Camera-type eye (tissue), 1 donor: ENCODE measurements at places on chromosomes 5 and 9. TPM values are rescaled to one million over a fixed set of nuclear protein-coding genes. Genes with fewer than 3 reads are reported as not detected.

The IL17B gene
- total RNA-seq = 7.1 TPM

The PCDHB10 gene
- total RNA-seq = 12.9 TPM

The SHC3 gene
- 4.4 TPM for total RNA-seq

The FAM114A2 gene
- 37.7 TPM for total RNA-seq

The PHF24 gene
- total RNA-seq = 11.2 TPM

The FOXI1 gene
- total RNA-seq = not detected

The KDM3B gene
- 127 TPM for total RNA-seq
